ENCODE measurements at places on chromosomes 1 and 21.

DNA sequence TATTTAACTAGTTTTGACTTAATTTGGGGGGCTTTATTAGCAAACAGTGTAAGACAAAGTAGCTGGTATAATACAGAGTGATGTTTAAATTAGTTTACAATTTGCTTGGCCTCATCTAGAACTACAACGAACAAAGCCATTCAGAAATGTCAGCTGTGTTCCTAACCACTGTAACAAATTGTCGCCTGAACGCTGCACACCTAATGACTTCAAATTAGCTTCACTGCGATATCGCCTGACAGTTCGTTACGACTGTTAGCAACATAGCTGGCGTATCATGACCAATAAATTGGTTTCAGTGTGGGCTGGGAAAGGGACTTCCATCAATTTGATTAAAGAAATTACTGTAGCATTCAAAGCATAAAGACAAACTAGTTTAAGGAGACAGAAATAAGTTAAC is 139.8 kb upstream of the USH2A start:
- no peak for DNase-seq

DNA sequence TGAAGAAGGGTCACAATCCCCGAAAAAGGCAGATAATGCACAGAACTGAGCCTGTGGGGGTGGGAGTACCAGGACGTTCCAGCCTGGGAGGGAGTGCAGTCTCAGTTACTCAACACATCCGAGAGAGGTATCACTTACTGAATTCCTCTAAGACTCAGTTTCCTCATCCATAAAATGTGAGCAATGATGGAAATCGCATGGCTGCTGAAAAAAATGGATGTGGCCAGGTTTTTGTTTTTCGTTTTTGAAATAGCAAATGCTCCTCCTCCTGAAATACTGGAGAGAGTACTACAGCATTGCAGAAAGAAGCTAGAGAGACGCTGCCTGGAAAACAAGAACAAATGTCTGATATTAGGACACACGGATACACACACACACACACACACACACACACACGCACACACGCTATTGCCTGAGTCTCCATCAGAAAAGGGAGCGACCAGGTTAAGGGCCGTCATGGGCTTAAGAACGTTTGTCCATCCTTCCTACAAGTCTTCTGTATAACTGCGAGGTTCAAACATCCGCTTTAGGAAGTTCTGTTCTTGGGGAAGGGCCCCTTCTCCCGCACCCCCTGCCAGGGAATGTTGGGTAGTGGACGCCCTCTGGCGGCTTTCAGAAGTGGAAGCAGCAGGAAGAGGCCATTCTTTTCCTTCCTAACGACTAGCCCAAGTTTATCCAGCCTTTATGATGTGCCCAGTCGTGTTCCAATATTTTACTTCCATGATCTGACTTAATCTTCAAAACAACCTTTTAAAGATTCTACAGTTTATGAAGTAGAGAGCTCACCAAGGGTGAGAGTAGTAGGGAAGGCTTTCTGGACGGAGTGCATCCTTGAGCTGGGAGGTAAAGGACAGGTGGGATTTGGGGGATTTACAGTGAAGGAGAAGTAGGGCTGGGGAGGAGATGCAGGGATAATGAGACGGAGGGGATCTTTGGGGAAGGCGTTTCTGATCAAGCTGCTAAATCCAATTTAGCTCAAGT is 699 bp upstream of the NES start:
- DNase-seq, result no peak

- DNase-seq, result no peak
Measured at GRCh38 chr1:7755448-7755847, 15.6 kb upstream of the VAMP3 start.

GRCh38 chr1:200213921-200214320 is 186.4 kb downstream of the NR5A2 start:
- no peak for DNase-seq

- no peak for DNase-seq
Measured at GRCh38 chr21:34962586-34963222, 86.4 kb downstream of the RUNX1 start.

- no peak for DNase-seq
Measured at GRCh38 chr21:35922618-35923017, 137.7 kb downstream of the SETD4 start.

DNA sequence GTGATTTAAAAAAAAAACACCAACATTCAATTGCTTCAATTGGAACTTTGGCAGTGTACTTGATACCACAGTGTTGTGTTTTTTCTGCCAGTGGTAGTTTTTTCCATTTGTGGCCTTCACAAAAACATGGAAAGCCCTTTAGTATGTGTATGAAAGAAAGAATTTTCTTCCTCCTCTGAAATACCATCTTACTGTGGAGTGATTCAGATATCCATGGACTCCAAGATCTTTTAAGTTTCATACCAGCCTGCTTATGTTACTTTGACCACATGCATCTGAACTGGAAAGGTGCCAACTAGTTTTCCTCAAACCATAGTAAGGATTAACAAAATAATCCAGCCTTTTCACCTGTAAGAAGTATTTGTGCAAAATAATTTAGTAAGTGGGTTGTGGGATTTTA is 3.4 kb downstream of the PPP2R5A start:
- no peak for DNase-seq

- DNase-seq, result no peak
Measured at GRCh38 chr21:21921410-21922232, 923.4 kb downstream of the NCAM2 start.

DNA sequence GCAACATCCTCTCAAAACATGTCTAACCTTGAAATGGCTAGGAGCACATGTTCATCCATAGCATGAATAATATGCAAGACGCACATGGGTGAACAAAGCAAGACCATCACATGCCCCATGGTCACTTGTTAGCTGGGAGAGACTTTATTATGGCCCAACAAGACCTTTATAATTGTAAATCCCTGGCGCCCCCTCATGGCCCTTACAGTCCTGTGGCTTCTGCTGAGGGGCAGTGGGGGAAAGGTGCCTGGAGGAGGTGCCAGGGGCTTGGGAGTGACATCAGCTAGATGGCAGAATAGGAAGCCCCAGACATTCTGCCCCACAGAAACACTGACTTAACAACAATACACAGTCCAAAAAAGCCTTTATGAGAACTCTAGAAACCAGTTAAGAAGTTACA is 51.7 kb downstream of the CSMD2 start:
- peak; percentile 10 for DNase-seq

DNA sequence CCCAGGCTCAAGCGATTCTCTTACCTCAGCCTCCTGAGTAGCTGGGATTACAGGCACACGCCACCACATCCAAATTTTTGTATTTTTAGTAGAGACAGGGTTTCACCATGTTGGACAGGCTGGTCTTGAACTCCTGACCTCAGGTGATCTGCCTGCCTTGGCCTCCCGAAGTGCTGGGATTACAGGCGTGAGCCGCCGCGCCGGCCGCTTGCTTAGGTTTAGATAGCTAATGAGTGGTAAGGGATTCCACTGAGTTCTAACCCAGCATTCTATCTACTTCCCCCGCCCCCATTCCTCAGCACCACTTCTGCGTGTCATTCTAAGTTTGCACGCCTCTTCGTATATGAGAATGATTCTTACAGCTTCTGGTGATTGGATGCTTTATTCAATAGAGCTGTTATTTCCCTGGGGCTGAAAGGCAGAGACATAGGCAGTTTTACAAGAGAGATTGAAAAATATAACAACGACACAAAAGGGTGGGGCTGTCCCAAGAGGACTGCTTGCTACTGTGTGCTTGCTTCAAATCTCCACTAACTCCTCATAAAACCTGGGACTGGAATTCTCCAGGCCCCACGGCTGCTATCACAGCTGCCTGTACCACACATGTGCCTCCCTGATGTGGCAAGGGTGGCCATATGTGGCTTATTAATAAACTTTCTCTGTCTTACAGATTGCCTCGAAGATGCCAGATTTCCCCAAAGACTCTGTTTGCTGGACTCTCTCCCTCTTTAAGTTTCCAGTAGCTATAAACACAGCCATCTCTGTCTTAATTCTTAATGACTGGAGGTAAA is 23.7 kb upstream of the GREM2 start:
- DNase-seq, result no peak

- DNase-seq, result no peak
Measured at GRCh38 chr1:155940993-155941844, at the start of gene RXFP4. Gene RXFP4 (plus strand): TSS chr1:155941638. CDS start chr1:155941710, 72 bp downstream.

- no peak for DNase-seq
Measured at GRCh38 chr1:223180731-223181321, 37.8 kb upstream of the TLR5 start.

DNA sequence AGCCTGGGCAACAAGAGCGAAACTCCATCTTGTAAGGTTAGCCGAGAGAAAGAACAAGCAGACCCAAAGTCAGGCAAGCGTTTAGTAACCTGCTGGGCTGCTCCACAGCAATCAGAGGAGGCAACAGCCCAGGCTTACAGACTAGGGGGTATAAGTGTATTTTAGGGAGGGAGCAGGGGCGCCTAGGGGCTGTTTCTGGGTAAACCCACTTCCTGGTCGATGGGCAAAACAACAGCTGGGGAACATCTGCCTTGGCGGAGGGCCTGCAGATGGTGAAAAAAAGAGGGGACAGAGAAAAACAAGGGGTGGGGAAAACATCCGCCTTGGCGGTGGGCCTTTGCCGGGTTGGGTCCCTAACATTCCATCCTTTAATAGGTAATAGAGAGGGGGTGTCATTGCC is 5.2 kb downstream of the TAS1R1 start:
- DNase-seq, result no peak

- DNase-seq, result no peak
Measured at GRCh38 chr1:58933599-58933926, 149.7 kb upstream of the JUN start.

GRCh38 chr1:37987679-37988078 is 2.1 kb downstream of the SF3A3 start:
- DNase-seq, result no peak

DNA sequence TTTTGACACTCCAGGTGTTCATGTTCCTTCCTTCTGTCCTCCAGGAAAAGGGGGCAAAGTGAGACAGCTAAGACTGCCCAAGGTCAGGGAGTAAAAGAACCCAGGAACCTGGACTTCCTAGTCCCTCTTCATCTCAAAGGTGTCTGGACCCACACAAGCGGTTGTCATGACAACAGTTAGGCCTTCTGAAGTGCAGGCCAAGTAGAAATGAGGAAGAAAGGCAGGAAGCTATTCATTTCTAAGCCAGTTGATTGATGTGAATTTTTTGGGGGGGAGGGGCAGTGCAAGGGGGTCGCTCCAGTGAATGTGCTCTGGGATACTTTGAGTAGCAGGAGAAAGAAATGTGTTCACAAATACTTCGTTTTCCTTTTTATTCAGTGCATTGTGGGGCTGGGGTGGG is 114.3 kb downstream of the NAV1 start:
- no peak for DNase-seq

DNA sequence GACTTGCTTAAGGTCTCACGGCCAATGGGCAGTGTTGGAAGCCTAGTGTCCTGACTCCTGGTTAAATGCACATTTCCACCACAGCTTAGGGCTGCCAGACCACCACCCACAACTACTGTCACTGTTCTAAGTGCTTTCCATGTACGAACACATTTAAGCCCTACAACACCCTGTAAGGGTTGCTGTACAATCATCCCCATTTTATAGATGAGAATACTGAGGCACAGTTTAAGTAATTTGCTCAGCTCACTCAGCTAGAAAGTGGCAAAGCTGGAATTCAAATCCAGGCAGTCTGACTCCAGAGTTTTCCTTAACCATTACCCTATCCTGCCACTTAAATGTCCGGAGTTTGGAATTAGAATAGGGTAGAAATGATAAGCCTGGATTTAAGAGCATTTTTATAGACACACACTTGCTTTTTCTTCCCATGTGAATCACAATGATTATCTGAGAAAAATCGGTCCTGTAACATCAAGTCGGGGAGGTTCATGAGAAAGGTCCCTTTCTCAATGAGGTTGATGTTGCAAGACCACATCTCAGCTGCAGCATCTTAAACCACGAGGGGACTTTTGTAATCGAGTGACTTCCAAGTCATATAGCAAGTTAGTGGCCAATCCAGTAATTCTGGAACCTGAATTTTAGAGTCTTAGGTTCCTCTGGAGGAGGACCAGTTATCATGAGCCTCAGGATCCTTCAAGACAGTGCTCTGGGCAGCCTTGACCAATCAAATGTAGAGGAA is 8.6 kb downstream of the E2F2 start:
- no peak for DNase-seq

DNA sequence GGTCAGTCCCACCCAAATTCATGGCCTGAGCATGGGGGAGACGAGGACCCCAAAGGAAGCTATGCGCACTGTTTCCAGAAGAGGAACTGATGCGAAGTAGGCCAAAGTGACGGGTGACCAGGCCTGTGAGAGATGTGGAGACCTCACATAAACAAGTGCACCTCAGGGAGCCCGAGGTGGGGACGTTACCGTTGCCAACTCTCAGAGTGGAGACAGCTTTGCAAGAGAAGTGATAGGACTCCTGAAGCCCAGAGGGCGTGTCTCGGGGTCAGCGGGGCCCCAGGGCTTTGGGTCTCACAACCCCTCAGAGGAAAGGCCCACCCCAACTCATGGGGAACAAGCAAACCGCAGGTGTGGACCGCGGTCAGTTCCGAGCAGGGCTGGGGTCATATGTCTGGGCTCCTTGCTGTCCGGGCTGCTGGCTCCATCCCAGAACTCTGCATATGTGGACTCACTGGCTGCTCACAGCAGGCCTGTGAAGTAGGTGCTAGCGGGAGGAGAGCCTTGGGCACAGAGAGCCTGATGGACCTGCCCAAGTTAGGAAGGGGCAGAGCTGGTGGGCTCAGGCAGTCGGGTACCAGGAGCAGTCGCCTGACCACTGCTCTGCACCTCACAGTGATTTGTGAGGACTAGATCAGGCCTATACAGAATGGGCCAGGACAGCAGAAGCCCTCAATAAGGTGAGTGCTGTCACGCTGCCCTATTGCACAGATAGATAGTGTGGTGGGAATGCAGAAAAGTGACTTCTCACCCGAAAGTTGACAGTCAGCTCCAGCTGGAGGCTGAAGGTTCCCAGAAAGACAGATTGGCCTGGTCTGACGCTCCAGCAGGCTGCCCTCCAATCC is 26.2 kb downstream of the STUM start:
- DNase-seq, result no peak

DNA sequence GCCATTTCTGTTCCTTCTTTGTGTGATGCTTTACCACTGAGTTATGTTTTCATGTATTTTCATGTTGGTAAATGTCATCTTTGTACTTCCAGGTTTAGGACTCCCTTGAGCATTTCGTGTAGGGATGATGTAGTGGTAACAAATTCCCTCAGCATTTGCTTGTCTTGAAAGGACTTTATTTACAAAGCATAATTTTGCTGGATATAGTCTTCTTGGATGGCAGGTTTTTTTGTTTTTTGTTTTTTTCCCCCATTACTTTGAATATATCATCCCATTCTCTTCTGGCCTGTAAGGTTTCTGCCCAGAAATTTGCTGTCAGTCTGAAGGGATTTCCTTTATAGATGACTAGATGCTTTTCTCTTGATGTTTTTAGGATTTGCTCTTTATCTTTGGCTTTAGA is 133.4 kb downstream of the PCBP3 start:
- no peak for DNase-seq

- no peak for DNase-seq
Measured at GRCh38 chr1:25037174-25038074, 107.3 kb upstream of the RUNX3 start.

DNA sequence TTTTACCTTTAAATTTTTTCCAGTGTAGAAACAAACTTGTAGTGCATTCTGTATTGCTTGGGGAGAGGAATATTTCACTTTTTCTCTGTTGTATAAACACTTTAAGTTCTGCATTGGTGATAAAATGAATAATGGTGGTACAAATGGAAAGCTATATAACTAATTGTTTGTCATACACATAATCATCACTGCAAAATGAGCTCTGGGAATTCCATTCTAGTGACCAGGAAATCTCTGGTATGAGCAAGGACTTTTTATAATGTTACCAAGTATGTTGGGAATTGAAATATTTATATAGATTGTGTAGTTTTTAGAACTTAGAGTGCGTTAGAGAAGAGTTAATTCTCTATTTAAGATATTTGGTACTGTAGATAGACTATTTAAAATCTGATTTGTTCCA is 5.0 kb upstream of the FMN2 start:
- DNase-seq, result no peak

Data from NCI-H510A (cell line).